ENCODE measurements at places on chromosomes 4 and X.

DNA sequence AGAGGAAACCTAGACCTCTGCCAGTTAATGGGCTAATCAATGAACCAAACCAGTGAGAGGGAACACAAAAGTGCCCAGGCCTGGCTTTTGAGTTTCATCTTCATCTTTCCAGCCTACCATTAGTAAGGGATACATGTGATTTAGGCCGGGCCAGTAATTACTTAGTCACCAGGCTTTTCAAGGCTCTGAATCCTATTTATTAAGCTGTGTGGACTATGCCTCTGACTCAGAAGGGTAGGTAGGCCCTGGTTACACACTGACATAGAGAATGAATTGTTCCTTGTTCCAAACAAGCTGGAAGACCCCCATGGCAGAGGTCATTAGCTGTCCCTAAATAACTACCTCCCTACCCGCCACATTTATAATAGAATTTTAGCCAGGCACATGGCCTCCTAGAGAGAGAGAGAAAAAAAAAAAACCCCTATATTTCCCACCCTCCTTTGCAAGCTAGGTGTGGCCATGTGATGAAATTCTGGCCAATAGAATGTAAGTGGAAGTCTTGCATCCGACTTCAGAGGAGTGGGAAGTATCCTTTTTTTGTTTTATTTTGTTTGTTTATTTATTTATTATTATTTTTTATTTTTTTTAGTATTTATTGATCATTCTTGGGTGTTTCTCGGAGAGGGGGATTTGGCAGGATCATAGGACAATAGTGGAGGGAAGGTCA, 112.3 kb upstream of the BCOR start:
- DNase-seq = no peak

DNA sequence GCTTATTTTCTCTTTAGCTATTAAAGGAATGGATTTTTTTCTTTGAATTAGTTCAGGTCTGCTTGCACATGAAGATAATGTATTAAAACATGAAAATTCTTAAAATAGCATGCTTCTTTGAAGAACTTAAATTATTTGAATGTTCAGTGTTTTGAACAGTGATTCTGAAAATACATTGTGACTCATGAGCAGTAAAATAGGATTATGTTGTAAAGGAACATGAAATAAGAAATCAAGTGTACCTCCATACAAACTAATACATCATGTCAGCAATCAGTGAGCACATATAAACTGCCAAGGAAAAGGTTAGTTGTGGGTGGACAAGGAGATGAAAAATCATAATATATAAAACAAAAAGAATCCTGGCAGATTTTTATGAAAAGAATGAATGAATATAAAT, 66.1 kb downstream of the SNX25 start:
- DNase-seq = no peak

GRCh38 chrX:26889574-26889973, 573.6 kb downstream of the PPP4R3C start:
- DNase-seq = no peak

DNA sequence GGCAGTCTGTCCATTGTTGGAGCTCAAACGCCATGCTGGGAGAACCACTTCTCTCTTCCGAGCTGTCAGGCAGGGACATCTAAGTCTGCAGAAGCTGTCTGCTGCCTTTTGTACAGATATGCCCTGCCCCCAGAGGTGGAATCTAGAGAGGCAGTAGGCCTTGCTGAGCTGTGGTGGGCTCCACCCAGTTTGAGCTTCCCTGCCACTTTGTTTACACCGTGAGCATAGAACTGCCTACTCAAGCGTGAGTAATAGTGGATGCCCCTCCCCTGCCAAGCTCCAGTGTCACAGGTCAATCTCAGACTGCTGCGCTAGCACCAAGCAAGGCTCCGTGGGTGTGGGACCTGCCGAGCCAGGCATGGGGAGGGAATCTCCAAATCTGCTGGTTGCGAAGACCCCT, 145.7 kb downstream of the VSIG4 start:
- DNase-seq = no peak

DNA sequence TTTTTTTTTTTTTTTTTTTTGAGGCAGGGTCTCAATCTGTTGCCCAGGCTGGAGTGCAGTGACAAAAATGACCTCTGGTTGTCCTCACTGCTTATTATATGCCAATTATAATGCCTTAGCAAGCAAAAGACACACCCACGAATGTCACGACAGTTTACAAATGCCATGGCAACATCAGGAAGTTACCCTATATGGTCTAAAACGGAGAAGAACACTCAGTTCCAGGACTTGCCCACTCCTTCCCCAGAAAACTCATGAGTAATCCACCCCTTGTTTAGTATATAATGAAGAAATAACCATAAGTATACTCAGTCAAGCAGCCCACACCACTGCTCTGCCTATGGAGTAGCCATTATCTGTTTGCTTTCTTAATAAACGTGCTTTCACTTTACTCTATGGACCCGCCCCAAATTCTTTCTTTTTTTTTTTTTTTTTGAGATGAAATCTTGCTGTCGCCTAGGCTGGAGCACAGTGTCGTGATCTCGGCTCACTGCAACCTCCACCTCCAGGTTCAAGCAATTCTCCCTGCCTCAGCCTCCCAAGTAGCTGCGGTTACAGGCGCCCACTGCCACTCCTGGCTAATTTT, 106.2 kb downstream of the SMIM20 start:
- no peak for DNase-seq

DNA sequence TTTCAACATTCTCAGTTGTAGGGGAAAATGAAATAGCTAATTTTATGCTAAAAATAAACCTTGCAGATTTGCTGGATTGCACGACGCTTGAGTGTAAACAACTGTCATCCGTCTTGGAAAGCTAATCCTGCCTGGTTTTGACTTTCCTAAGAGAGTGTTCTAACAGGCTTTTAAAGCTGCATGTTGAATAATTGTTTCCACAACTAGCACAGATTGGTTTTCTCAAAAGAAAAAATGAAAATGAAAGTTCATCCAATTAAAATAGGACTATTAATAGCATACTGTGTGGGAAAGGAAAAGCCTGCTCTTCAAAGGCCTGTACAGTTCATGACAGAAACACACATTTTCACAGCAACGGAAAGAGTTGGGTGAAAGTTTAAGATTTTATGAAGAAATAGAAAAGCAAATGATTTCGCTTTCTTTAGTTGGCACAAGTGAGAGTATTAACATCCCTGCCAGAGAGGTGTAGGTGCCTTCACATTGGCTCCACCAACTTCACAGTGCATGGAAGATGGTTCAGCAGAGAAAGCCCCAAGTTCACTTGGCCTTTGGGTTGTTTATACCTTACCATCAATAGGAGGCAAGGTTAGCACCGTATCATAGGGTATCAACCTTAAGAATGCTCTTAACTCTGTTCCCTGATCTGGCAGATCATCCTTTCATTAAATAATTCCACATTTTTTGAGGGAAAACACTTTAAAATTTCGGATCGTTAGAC, 140.0 kb upstream of the GUCY1A1 start:
- peak; percentile 50 for DNase-seq

- peak; percentile 25 for DNase-seq
These were observed 88.2 kb upstream of the USP9X start for GRCh38 chrX:40996886-40997530.

- no peak for DNase-seq
These were observed 63.1 kb upstream of the GPR78 start for GRCh38 chr4:8516996-8517550.

- DNase-seq = no peak
These were observed 423 bp downstream of the HEPH start for GRCh38 chrX:66164470-66164869.

DNA sequence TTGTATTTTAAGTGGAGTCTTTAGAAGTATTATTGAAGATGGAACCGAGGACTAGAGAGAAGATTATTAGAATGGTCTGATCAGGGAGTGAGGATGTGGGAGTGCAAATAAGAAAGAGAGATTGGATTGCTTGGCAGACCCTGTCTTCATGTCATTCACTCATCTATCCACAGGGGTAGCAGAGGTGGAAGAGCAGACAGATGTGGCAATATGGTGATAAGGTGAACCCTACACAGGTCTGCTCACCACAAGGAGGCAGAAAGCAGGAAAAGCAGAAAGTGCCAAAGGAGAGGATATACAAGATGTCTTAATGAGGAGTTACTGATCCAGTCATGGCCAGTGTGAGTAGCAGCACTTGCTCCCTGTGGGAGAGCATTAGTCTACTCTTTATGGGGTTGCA, 129.4 kb downstream of the MAGEE2 start:
- no peak for DNase-seq

DNA sequence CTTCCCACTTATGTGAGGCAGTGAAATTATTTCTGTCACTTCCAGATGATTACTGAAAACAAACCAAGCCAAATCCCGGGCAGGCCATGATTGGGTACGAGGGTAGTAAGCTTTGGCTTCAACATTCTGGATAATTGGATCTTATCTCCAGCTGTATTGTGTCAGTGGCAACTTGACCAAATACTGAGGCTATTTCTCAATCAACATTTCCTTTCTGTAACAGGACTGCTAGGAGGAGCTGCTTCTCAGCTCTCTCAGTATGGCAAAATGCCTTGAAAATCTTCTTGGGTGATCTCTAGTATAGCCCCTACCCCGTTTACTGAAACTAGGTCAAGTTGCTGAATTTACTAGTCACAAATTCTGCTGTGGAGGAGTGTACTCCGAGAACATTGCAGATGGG, 169.3 kb upstream of the FRMPD4 start:
- no peak for DNase-seq

DNA sequence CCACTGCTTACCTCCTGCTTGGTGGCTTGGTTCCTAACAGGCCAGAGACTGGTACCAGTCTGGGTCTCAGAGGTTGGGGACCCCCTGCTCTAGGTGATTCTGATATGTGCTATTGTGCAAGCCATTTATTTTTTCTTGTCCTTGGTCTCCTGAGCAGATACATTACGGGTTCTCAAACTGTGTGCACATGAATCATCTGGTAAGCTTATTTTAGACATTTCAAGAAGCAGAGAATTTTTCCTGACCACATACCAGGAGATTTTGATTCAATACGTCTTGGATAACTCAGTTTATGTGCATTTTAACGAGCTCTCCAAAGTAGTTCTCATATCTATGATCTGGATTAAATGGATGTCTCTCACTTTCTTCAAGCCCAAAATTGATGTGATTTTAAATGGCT, 77.2 kb downstream of the FHIP1A start:
- DNase-seq = no peak

DNA sequence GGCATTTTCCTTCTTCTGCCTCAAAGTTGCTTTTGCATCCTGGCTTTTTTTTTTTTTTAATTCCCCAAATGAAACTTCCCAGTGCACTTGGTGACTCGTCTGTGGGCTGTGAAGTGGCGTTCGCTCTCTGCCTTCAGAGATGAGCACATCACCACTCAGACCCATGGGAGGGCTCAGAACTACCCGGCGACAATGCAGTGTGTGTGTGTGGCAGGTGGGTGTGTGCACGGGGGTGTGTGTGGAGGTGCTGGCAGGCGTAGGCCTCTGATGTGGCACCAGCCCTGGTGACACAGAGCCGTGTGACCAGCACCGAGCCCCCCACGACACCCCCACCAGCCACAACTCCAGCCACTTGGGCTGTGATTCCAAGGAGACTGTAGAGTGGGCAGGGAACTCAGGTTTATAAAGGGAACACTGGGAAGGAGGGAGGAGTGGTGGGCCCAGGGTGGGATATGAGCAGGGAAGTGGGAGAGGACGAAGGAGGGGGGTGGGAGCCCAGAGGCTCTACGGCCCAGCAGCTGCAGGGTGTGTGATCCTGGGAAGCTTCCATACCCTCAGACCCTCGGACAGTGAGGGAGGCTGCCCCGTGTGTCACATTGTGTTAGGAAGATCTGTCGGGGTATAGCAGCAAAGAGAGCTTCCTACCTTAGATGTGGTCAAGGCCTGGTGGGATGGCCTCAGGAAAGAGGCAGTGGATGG, 6.0 kb upstream of the WFS1 start:
- no peak for DNase-seq

- DNase-seq = no peak
These were observed 290.0 kb downstream of the IL15 start for GRCh38 chr4:141926406-141926805.

DNA sequence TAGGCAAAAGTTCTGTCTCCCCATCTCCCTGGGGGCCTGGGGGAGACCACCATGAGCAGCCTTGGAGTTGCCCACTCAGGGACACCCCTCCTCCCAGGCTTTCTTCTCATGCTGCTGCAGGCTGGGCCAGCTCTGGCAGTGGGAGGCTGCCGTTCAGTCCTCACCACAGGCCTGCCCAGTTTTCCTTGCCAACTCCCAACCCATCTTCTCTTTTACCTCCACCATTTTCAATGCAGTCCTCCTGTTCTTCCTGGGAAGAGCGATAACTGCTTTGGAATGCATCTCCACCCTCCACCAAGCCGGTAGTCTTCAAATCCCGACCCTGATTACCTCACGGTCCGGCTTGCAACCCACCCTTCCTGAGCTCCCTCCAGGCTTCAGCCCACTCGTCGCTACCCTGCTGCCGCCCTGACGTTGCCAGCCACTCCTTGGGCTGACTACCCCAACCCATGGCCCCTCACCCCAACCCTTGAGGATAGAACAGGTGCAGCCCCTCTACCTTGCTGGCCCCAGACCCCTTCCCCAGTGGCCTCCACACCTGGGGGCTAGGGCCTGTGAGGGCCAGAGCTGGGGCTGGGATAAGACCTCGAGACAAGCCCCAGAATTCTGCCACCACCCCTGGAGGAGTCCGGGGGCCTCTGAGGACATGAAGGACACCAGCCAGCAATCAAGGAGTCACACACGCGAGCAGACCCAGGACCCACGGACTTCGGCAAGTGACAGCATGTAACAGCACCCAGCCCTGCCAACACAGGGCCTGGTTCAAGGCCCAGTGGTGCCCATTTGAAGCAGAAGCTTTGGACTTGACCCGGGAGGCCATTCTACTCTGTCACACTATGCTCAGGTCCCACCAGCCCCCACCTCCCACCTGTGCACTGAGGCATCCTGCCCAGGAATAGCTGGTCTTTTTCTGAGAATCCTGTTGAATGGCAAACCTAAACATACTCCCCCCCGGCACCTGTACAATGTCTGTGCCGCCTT, 9.2 kb downstream of the WDR1 start:
- no peak for DNase-seq

- DNase-seq = peak; percentile 98
These were observed at the start of the genes HELQ and MRPS18C for GRCh38 chr4:83455281-83456183. TSS of gene HELQ (minus strand) at chr4:83455823. CDS start at chr4:83455693, 130 bp downstream. TSS of gene MRPS18C (plus strand) at chr4:83456058. CDS start at chr4:83456078, 20 bp downstream.

- DNase-seq = peak; percentile 14
These were observed 126.5 kb downstream of the QDPR start for GRCh38 chr4:17385403-17385802.

GRCh38 chrX:113675278-113675677, 834.6 kb upstream of the AMOT start:
- DNase-seq = no peak

Measured in AG09319 (cell line).